ENCODE measurements at places on chromosomes 16 and 17.
A peak's percentile ranks its signal among the peaks of the same experiment; 100 is the strongest.

DNA sequence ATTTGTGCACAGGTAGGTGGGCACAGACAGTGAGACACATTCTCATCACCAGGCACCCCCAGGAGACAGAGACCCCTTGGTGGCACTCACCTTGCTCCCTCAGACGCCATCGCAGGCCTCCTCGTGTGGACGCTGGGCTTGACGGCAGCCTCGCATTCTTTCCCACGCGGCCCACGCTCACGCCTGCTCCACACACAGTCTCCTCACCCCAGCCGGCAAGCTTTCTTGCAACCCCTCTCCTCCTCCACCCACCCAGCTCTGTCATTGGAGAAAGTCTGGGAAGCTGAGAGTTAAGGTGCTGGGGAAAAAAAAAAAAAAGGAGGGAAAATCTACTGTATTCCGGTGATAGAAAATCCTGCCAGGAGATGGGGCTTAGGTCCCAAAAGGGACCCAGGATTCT lies 14.8 kb downstream of the SGCA start:
- no peak for DNase-seq

DNA sequence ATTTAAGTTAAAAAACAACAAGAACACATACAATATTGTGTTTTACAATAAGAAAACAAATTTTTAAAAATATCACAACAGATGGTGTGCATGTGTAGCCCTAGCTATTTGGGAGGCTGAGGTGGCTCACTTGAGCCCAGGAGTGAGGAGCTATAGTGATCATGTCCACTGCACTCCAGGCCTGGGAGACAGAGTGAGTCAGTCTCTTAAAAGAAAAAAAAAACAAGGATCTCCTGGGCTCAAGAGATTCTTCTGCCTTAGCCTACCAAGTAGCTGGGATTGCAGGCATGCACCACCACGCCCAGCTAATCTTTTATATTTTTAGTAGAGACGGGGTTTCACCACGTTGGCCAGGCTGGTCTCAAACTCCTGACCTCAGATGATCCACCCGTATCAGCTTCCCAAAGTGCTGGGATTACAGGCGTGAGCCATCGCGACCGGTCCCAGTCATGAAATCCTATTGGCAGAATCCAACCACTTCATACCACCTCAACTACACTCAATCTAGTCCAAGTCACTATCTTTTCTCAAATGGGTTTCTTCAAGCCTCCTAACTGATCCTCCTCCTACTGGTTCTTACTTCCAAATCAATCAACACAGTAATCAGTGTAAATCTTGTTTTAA lies 55.0 kb downstream of the STH start:
- DNase-seq, result no peak

- peak; percentile 64 for DNase-seq
Observed at GRCh38 chr17:2903193-2903974, 107.1 kb downstream of the RAP1GAP2 start.

DNA sequence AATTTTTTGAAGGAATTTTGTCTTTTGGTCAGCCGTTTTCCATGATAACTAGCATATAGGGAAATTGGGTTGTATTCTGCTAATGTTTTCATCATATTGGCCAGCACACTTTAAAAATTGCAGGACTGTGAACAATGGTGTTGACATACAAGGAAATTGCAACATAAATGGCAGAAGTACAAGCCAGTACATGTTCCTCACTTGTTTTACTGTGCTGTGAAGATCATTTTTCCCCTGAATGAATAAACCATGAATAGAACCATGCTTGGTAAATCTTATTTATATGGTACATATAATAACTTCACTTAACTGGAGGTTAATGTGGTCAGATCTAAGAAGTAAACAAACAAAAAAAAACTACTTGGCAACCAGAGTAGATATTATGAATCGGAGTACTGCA lies 22.8 kb downstream of the OMG start:
- DNase-seq, result no peak

- no peak for DNase-seq
Observed at GRCh38 chr16:78842950-78843349, 743.5 kb downstream of the WWOX start.

DNA sequence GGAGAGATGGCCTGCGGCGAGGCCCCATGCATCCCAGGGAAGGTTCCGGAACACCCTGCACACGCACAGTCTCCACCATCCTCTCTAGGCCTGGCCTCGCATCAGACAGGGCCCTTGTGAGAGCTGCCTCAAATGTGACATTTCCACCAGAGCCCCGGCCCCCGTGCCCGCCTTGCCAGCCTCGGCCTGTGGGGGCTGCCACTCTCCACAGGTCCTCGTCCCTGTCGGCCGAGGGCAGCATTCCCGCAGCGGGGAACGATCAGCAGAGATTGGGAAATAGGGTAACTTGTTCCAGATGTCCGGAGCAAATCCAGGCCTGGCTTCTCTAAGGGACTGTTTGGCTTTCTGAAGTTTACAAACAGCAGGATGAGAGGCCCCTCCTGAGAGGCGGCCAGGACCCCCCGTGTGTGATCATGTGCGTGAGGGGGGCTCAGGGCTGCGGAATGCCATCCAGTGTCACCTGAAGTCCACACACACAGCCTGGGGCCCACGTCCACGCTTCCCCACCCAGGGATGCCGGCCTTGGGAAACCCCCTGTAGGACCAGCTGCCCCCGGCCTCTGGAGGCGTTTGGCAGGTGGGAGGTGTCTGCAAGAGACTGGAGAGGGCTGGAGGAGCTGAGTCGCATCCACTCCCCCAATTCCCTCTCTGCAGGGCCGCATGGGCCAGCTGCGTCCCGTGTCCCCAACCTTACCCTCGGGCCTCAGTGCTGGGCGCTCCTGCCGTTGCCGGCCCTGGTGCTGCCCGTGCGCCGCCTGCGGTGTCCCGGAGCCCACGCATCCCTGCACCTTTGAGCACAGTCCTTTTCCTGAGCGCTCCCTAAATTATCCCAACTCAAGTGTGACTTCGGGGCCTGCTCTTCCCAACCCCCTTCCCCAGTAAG lies 70.4 kb downstream of the ZDHHC7 start:
- no peak for DNase-seq

All from thyroid gland (tissue), 4 donors.